ENCODE measurements at places on chromosomes 6 and 20.

- no peak for DNase-seq
Measured at GRCh38 chr20:39825524-39825923, 863.4 kb downstream of the DHX35 start.

- no peak for DNase-seq
Measured at GRCh38 chr6:156828280-156828703, 51.1 kb downstream of the ARID1B start.

DNA sequence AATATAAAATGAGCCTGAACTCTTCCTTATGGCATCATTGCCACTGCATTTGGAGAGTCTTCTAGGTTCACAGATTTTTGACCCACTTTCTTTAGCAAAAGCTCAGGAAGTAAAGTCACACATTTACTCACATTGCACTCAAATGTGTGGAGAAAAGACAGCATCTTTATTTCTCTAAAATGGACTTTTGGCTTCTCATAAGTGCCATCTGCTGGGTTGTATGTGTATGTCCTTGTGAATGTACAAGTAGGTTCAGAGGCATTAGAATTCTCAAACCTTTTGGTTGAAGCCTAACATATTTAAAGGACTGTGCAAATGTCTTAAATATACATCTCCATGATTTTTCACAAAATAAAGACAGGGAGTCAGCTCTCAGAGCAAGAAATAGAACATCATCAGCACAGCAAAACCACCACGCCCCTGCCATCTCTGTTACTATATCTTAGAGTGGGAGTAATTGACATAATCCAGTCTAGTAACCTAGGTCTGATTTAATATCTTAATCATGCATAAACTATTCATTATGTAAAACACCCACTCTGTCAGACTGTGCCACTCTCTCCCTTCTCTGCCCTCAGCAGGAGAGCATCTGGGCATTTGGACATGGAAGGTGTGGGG lies 42.2 kb upstream of the SPTLC3 start:
- no peak for DNase-seq

DNA sequence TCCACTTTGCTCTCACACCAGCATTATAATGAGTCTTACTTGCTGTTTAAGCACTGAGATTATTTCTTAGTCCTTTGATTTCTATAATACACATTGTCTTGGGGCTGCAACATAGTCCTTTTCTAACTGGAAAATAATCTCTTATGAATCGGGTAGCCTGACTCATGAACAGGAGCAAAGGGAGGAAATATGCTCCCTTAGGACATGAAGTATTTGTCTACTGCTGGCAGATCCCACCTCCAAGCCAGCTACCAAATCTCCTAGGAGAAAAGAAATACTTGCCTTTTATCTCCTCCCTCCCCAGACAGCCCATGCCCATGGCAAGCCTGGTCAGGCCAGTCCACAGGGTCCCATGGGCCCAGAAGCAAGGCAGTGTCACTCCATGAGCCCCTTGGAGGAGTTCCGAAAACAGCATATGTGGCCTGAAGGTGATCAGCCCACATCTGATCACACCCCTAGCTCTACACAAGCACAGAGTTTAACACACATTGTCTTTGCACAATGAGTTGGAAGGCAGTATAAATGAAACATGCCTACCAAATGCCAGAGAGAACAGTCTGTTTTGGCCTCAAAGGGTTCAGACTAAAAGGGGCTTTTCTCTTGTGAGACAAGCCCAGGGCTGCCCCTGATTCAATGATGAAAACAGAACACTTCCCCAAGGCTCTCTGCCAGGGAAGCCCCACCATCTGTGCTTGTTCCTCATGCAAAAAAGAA lies 37.1 kb upstream of the SLC4A11 start:
- DNase-seq = no peak

GRCh38 chr6:144335914-144336313 lies 50.8 kb downstream of the UTRN start:
- DNase-seq = no peak

DNA sequence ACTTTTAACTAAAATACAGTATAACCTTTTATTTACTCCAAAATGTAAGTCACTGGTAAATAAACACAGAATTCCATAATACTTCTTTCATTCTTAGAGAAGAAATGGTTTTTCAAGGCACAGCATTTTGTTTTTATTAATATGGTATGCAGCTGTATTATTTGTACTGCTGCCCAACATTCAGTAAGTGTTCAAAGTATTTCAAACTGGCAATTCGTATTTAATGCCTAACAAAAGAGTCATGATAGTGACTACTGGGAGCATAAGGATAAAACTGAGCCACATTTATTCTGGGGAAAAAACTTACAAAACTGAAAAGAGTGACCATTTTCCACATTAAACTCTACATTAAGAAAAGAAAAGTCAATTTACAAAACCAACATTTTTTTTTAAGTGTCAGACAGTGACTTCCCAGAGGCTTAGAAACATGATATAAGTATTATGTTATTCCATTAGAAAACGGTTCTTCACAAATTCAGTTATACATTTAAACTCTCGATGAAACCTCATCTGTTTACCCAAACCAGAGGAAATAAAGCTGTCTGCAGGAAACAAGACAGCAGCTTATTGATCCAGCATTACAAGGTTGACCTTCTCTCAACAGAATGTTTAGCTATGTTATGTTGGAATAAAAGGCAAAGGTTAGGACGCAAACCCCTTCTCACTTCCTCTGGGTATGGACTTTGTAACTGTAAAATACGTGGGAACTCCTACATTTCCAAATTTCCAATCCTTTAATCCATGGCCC lies 24.3 kb downstream of the EPB41L2 start:
- DNase-seq = no peak

- DNase-seq = no peak
Measured at GRCh38 chr6:112231164-112231563, 23.2 kb downstream of the LAMA4 start.

- DNase-seq = no peak
Measured at GRCh38 chr6:141394125-141394536, 738.6 kb upstream of the GJE1 start.

- no peak for DNase-seq
Measured at GRCh38 chr6:111603685-111604084, 2.0 kb downstream of the TRAF3IP2 start.

- DNase-seq = no peak
Measured at GRCh38 chr20:44334306-44334705, 2.5 kb upstream of the R3HDML start.

- peak; percentile 1 for DNase-seq
Measured at GRCh38 chr6:170207586-170208181, 83.2 kb downstream of the DLL1 start.

DNA sequence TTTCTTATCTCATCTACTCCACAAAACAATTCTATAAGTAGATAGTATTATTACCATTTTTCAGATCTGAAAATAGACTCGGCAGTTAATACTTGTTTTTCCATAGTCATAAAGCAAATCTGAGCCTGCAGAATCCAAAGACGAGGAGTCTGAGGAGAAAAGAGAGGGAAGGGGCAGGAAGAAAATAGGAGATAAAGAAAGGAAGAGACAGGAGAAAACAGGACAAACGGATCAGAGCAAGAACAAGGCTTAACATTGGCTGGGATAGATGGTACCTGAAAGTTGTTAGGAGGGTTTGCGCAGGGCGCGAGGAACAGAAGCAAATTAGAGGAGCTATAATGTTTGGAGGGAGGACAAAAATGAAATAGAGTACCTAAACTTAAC lies 639 bp upstream of the PPIL1 start:
- no peak for DNase-seq

- DNase-seq = no peak
Measured at GRCh38 chr6:14660806-14661579, 543.4 kb downstream of the CD83 start.

GRCh38 chr6:5158180-5158579 lies 73.0 kb downstream of the PPP1R3G start:
- no peak for DNase-seq

DNA sequence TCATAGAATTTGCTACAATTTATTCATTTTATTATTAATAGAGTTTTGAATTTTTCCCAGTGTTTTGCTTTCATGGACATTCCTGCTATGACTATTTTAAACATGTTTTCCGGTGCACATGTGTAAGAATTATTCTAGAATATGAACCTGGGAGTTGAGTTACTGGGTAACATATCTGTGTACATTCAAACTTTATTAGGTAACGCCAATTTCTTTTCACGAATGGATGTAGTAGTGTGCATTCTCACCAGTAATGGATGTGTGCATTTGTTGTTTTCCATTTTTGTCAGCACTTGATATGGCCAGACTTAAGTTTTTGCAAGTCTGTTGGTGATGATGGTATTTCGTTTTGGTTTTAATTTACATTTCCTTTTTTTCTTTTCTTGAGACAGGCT lies 118.8 kb downstream of the CDKAL1 start:
- DNase-seq = no peak

- DNase-seq = no peak
Measured at GRCh38 chr20:36745234-36745926, 510 bp downstream of the NDRG3 start.

DNA sequence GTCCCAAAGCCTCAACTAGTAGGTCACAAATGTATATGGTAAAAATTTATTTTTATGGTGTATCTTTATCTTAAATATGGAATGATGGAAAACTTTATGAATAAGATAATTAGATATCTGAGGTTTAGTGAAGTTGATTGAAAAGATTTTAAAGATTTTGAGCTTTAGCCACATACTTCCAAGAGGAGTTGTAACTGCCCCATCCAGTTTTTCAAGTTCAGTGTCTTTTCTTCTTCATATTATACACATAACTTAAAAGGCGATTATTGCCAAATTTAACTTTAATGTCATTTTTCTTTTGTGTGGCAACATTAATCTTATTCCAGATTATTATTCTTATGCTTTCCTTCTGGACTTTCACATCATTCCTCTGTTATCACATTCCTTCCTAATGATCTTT lies 266.4 kb downstream of the TINAG start:
- no peak for DNase-seq

- no peak for DNase-seq
Measured at GRCh38 chr20:8693709-8694108, 375.2 kb upstream of the PLCB4 start.

DNA sequence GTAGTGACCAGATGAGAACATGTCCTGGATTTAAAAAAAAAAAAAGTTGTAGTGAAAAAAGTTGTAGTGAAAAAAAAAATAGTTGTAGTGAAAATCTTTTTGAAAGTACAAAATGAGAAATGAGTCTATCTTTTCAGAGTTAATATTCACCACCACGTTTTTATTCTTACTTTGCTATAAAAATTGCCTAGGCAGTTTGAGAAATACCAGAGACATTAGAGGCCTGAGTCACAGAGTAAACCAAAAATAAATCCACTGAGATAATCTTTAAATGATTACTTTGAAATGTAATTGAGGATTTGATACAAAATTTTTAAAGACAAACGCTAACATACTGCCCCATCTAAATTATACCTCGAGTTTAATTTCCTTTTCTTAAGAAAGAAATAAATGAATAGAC lies 101.2 kb upstream of the TIAM2 start:
- no peak for DNase-seq

DNA sequence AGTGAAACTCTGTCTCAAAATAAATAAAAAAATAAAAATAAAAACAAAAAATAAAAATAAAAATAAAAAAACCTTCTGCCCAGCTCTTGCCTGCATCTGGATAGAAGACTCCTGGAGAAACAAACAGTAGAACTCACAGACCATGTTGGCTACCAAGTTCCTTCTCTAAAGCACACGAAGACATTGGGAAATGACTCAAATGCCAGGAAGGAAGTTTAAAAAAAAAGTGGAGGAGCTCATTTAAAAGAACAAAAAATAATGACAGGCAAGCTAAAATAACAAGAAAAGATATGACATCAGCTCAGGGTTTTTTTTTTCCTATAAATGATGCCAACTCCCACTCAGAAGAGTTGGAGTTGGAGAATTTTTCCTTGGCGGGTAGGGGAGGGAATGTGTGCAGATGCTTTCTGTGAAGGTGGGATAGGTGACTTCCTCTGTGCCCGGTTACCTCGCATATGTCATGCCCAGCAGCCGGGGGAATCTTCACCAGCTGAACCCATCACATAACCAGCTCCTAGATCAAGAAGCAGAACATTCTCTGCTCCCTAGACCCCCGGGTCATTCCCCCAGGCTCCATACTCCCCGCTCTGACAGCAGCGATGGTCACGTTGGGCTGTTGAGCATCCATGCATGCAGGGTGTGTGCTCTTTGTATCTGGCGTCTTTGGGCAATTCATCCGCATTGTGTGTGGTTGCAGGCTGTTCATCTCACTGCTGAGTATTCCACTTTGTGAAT lies 17.3 kb upstream of the CD93 start:
- DNase-seq = no peak

DNA sequence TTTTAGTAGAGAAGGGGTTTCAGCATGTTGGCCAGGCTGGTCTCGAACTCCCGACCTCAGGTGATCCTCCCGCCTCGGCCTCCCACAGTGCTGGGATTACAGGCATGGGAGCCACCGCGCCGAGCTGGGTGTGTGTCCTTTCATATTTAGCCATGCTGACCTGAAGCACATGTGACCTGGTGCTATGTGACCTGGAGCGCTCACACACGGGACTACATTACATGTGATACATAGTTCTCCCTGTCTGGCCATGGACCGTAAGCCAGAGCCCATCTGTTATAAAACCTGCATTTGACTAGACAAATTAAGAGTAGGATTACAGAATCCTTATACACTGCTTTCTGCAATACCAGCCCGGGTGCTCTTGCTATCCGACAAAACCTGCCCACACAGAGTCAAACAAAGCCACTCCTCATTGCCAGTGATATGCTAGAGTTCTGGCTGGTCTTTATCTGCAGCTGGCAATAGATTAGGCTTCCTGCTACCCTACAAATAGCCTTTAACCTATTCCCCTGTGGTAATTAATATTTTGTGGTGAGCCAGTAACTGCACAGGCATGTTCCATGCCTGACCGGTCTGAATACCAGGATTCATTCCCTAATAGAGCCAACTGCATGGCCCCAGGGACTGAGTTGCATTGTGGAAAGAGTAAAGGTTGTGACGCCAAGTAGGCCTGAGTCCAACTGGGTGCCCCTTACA lies 26.3 kb upstream of the FAM50B start:
- DNase-seq = no peak

DNA sequence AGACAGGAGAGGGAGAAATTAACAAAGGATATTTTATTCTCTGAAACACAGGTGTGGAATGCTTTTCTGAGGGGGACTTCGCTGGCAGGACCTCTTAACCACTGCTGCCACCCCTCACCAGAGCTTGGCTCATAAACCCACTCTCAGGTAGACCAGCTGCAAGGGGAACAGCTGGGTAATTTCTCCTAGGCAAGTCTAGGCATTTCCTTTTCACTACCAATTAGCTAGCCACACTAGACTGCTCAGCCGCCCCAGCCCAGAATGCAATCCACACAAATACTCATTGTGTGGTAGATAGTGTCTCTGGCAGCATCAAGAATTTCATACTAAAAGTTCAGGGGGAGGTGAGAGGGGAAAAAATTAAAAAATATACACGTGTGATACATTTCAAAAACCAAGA lies 267.6 kb upstream of the ID4 start:
- no peak for DNase-seq

GRCh38 chr20:6999381-6999780 lies 231.9 kb downstream of the BMP2 start:
- no peak for DNase-seq

- DNase-seq = no peak
Measured at GRCh38 chr6:168035098-168035660, 37.7 kb downstream of the KIF25 start.

- no peak for DNase-seq
Measured at GRCh38 chr6:111625461-111626391, 20.0 kb upstream of the TRAF3IP2 start.
